ENCODE measurements at places on chromosomes 2 and 18.

- DNase-seq, result no peak
These were observed 1.1 kb downstream of the RPL37A start for GRCh38 chr2:216499641-216500218.

DNA sequence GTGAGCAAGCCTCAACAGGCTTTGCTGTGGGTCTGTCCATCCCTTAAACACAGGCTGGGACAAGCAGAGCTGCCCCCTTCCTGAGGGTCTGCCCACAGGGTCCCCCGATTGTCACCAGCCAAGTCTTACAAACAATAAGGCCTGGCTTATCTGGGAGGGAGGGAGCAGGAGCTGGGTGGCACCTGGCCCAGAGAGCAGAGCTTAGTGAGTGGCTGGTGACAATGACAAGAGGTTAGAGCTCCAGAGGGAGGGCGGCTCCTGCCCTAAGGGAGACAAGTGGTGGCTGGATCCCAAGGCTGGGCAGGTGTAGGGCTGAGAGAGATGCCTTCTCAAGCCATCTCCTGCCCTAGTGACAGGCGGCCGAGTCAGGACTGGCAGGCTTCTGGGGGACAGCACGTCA lies 125.5 kb downstream of the KLHL29 start:
- no peak for DNase-seq

DNA sequence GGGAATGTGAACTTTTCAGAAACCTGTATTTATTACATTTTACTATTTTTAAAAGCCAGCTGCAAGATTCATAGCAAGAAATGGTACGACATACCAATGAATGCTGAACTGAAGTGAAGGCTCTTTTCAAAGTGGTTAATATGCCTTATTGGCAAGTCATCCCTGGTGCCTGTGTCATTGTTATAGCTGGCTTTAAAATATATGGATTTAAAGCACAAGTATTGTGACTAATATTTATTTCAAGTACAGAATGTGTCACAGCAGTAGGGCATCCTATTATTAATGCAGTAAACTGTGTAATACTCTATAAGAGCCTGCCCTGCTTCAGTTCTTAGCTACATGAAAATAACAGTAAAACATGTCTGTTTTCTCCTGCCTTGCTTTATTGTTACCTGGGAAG lies 10.8 kb downstream of the TSHZ1 start:
- DNase-seq, result no peak

DNA sequence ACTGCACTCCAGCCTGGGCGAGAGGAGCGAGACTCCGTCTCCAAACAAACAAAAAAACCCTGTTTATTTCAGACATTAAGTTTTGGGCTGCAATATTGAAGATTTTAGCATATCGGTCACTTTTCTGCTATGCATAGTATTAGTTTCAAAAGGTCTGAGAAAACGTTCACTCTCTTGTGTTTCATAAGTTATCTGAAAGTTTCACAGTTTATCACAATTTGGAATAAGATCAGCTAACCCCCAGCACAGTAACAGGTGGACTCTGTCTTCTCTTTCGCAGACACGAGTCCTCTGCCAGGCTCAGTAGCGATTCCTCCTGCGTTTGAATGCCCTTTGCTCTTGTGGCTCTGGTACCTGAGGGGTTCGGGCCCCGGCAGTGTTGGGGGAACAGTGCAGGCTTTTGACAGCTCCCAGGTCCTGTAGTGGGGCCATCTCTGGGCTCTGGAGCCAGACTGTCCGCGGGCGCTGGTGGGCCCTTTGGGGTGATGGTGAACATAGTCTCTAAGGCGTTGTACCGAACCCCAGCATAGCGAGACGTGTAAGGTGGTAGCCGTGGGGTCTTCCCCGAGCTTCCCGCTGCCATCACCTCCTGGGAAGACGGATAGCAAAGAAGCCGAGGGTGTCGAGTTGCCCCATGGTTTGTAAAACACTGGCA lies 20.4 kb downstream of the NFATC1 start:
- DNase-seq, result no peak

- no peak for DNase-seq
These were observed 138.7 kb downstream of the SPP2 start for GRCh38 chr2:234189230-234189629.

DNA sequence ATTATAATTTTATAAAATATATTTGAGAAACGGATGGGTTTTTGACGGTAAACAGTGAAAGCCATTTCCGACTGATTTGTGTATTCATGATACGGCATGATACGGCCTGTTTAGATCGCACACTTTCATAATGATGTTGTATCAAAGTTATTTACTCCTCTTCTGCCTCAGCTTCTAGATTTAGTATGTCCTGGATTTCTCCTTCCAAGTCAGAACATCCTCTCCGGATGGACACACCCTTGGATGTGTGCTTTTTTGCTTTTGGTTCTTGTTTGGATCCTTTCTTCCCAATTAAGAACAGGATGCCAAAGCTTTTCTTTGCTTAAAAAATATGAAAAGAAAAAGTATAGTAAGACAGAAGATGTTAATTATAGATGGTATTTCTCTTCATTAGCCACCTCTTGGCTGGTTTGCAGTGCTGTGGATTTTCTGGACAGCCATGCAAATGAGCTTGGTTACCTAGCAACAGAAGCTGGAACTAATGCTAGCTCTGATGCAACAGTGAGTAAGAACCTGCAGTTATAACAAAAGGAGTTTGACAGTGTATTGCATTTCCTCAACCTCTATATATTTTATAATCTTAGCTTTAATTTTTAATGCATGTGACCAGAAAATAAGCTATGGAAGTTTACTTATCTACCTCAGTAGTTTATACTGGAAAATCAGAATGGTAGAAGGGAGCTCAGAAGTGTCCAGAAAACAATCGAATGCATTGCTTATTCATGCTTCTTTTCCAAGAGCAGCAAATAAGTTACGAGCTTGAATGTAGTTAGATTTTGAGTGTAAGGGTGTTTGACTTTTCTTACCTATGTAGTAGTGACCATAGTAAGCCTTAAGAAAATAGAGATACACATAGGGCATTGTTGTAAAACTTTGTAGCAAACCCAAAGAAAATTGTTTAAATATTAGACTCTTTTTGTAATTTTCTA lies 27.9 kb downstream of the RMND5A start:
- DNase-seq, result no peak

GRCh38 chr2:46850742-46851141 lies 64.9 kb downstream of the MCFD2 start:
- DNase-seq, result no peak

DNA sequence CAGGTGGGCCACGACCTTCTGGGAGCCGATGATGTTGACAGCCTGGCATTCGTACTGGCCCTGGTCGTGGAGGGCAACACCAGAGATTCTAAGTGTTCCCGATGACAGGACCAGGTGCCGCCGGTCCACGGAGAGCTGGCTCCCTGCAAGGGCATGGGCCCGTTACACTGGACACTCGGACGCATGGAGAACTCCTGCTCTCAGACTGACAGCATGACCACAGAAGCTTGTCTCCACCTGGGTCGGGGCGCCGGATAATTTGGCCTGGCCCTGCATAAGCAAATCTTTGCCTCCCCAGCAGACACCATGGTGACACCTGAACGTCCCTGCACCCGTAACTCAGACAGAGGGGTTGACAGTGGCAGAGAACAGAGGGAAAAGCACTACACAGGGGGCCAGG lies 80.7 kb downstream of the PXDN start:
- no peak for DNase-seq

DNA sequence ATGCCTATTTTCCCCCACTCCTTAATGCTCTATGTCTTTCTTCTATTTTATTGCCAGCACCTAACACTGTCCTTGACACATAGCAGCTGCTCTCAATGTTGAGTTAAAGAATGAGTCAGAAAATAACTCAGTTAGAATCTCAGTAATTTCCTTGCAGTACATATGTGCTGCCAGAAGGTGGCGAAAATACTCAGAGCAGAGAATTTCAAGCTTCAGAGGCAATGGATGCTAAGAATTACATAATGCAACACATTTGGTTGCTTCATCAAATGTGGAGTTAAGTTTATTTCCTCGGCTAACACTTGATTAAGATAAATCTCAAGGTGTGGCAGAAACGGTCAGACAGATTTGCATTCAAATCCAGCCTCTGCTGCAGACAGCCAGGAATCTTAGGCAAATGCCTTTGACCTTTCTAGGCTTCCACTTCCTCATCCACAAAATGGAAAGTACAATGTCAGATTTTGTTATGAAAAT lies 105.6 kb downstream of the VSNL1 start:
- peak; percentile 72 for DNase-seq

DNA sequence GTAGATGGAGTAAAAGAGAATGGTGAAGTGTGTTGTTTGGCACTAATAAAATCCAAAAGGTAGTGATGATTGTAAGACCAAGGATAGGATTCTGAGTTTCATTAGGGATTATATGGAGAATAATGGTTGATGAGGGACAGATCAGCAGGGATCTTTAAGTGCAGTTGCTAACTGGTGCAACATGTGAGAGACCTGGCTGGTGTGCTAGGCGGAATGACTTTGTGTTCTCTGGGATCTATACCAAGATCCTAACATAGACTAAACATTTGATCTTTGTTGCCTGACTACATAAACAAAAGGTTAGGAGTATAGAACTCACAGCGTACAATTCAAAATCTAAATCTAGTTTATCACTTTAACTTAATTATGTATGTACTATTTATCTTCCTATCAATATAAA lies 135.4 kb downstream of the PTRHD1 start:
- DNase-seq, result no peak
